ENCODE measurements at places on chromosomes 4 and X.

GRCh38 chrX:69503782-69504625 is at the start of gene NALF2:
Gene NALF2, plus strand, starts transcription at chrX:69504326. Its CDS starts 957 bp downstream, at chrX:69505283.
- no peak for DNase-seq

GRCh38 chr4:102687373-102687981 is 73.3 kb downstream of the MANBA start:
- no peak for DNase-seq

DNA sequence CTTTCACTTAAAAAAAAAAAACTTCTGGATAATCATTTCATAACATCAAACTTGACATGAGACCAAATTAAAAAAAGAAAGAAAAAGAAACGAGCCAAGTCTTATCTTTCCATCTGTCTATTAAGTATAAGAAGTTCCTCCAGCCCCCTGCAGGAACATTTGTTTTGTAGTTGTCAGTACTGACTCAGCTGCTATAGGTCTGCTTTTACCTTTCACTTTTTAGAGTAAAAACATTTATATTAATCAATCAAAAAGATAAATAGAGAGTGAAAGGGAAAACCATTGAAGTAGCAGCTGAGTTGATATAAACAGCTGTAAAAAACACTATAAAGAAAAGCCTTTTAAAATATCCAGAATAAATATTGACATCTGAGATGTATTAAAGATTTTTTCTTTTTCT is 46.1 kb downstream of the CCDC158 start:
- no peak for DNase-seq

GRCh38 chrX:114267142-114267541 is 316.7 kb upstream of the HTR2C start:
- DNase-seq = no peak

GRCh38 chrX:115912372-115912897 is 258.1 kb upstream of the AGTR2 start:
- DNase-seq = no peak

DNA sequence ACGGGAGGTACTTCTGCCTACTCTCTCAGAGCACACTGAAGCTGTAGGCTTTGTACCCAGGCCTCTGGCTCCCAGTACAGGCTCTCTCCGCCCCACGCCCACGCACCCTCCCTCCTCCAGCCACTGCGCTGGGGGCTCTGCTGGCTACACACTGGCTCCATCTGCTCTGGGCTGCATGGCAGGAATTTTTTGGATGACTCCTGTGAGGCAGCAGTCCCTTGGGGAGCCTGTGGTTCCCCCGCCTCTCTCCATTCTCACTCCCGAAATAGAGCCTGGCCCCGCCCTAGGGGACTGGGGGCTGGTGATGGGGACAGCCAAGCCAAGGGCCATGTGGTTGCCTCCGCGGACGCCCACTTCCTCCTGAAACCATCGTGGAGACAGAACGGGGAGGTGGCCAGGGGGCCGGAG is 58.1 kb upstream of the ADRA2C start:
- no peak for DNase-seq

DNA sequence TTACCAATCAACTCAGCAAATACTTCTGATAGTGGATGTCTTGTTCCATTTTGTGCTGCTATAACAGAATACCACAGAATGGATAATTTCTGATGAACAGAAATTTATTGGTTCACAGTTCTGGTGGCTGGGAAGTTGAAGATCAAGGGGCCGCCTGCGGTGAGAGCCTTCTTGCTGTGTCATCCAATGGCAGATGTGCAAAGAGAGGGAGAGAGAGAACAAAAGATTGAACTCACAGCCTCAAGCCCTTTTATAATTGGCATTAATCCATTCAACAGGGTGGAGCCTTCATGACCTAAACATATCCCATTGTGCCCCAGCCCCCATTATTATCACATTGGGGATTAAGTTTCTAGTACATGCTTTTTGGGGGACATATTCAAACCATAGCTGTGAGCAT is 86.1 kb downstream of the ADGRG4 start:
- DNase-seq = no peak

DNA sequence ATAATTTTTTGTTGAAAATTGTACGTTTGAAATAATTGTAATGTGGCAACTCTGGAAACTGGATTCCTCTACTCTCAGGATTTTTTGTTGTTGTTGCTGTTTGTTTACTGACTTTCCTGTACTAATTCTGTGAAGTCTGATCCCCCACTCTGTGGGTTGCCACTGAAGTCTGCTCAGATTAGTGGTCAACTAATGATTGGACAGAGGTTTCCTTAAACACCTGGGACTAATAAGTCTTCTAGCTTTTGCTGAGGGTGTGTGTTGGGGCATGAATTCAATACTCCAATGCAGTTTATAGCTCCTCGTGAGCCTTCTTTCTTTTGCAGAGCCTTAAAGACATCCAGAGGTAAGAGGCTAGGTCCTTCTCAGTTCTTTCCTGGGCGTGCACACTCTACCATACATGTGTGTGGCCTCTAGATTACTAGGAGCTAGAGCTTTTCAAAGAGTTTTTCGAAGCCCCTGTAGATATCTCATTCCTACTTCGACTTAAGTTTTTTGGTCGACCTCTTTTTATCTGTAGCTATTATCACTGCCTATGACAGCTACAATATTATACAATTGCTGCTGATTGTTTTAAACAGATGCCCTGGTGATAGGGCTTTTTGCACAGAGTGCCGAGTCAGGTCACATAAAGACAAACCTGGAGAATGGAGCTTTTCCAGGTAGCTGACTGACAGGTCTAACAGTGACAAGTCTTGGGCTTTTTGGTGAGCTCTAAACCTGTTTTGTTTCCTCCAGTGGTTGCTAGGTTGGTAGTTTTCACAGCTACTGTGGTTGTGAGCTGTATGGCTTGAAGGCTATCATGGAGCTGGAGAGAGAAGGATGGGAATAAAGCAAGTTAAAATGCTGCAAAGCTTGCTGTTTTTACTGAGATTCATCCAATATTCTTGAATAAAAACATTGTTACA is 34.0 kb downstream of the BMP2K start:
- no peak for DNase-seq

DNA sequence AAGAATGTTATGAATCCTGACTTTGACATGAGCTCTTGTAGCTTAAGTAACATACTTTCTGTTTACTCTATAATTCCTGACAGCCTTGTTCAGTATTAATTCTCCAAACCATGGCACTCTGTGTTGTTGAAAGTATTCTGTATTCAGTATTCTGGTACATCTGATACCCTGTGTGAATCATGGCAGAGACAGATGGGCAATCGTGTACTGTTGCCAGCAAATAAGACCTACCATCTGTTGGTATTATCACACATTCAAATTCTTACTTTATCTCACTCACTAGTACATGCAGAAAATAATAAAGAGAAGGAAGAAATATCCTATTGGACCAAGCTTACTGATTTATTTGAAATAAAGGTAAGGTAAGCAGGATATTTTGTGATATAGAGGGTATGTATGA is 7.9 kb downstream of the MBTPS2 start:
- DNase-seq = no peak

- no peak for DNase-seq
Measured at GRCh38 chrX:56026815-56027214, 205.3 kb upstream of the KLF8 start.

- DNase-seq = no peak
Measured at GRCh38 chrX:130095249-130096030, 14.9 kb downstream of the ELF4 start.

DNA sequence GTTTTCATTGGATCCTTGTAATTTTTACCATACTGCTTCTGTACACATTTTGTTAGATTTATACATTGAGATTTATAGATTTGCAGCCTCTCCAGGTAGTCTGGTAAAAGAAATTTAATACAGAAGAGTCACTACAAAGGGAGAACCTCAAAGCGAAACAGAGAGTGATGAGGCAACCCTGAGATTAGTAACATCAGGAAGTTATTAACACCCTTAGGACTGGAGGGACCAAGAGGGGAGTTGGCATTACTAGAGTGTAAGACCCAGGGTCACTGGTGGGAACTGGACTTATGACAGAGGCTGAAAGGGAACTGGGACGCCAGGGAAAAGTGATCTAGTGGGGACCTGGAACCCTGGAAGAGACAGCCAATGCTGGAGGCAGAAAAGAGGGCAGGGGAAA is 20.6 kb upstream of the MAML3 start:
- DNase-seq = no peak

DNA sequence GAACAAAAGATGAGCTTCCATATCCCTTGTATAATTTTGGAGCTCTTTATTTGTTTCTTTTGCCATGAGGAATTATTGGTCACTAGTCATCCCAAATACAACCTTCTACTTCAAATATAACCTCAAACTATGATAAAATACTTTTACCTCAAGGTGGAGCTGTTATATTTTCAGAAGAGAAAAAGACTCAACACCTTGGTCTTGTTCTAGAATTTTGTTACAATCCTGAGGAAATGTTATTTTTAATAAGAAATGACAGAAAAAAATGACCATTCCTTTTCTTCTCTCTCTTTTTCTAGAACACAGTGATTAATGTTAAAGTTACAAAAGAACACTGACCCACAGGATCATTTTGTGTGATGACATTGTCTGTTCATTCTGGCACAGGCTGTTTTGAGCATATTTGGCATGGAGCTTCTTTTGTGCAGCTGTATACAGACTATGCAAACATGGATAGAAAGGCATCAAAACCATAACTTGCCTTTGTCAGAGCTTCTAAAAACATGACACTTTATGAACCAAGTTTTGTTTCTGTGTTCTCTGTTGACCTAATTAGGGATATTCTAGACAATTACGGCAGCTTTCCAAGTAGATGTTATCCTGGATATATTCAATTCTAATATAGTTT is 159.6 kb upstream of the CTSO start:
- DNase-seq = no peak

- DNase-seq = no peak
Measured at GRCh38 chrX:4710618-4711433, 997.4 kb upstream of the PRKX start.

DNA sequence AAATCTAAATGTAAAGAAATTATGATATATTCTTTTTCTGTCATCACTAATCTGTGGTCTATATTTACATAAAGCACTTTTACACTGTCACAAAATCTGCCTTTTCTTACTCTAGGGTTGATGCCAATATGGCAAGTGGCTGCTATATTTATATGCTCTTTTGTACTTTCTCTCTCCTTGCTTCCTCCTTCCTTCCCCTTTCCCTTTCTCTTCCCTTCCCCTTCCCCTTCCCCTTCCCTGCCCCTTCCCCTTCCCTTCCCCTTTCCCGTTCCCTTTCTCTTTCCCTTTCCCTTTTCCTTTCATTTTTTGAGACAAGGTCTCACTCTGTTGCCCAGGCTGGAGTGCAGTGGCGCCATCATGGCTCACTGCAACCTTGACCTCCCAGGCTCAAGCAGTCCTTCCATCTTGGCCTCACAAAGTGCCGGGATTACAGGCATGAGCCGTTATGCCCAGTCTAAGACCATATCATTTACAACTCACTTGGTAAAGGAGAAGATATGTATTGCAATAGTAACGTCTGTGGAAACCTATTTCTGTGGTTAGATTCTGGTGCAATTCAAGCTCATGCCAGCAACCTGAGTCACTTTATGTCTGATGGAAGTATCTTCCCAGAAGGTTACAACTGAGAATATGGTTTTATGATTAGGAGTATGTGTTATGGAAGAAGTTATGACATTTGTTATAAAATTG is 13.9 kb upstream of the PLAC8 start:
- DNase-seq = no peak

DNA sequence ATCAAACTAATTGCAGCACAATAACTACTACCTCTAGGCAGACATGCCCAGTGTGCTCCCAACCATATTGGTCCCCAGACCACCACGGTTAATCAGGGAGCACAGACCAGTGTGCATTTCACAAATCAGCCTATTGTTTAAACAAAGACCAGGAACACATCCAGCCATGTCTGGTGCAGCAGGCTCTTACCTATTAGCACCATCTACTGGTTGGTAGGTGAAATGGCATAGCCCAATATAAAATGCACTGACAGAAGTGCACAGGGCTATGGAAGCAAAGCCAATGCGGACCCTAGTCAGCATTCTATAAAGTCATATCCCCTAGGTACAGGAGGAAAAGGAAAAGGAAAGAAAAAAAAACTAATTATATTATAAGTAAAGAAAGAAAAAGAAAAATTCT is 15.5 kb upstream of the CYLC1 start:
- no peak for DNase-seq

DNA sequence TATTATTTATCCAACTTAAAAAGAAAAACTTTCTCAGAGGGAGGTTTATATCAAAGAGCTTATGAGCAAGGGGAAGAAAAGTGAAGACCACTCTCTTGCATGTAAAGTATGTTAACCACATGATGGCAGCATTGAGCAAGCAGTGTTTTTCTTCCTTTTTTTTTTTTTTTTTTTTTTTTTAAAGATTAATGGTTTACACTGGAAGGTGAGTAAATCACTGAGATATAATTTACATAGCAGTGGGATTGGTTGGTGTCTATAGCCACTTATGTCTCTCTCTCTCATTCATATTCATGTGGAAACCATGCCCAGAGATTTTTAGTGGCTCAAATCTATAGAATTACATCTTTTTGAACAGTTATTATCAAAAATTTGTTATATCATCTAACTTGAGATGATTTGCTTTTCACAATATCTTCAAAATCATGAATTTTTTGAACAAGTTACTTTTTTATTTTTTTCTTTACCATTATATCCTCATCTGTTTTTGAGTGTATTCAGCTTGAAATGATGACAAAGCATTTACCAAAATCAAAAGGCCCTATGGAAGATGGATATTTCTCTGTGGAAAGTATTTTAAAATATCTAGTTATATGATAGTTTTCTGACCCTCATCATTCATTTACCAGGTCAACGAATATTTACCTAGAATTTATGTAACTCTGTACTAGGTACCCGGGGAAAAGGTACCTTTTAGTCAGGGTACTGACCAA is 31.6 kb downstream of the MTHFD2L start:
- no peak for DNase-seq

DNA sequence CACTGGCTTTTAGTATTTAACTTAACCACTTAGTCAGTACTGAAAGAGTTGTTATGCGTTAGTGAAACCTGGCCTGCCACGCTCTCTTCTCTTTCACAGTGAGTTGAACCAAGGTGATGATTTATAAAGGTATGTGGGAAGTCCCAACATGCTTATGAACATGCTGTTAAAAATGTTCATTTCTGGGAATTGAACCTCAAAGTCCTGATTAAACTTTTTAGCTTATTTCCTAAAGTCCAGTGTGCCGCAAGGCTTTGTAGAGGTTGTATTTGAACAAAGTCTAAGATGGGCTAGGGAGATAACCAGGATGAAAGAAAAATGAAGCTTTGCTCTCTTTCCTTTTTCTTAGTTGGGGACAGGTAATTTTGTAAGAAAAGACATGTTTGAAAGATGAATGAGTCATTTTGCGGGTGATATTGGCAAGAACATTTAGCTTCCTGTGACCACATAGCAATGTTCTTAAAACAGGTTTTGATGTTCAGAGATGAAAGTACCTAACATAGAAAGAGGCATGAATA is 270.3 kb downstream of the DTHD1 start:
- DNase-seq = no peak

GRCh38 chr4:184150102-184150839 is 67.4 kb downstream of the ENPP6 start:
- no peak for DNase-seq

GRCh38 chr4:90095000-90095399 is 32.2 kb upstream of the CCSER1 start:
- DNase-seq = no peak

DNA sequence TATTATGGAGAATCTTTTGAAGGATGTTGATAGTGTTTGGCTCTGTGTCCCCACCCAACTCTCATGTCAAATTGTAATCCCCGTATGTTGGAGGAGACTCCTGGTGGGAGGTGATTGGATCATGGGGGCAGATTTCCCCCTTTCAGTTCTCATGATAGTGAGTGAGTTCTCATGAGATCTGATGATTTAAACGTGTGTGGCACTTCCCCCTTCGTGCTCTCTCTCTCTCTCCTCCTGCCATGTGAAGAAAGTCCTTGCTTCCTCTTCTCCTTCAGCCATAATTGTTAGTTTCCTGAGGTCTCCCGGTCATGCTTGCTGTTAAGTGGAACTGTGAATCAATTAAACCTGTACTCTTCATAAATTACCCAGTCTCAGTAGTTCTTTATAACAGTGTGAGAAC is 166.1 kb upstream of the NUDT6 start:
- no peak for DNase-seq

Data from stimulated activated CD8-positive, alpha-beta memory T cell treated with anti-CD3 and anti-CD28 coated beads, Interleukin-7, amount 100 ng/mL, for 1 hour (primary cell).